ENCODE measurements at places on chromosomes 1 and 21.

DNA sequence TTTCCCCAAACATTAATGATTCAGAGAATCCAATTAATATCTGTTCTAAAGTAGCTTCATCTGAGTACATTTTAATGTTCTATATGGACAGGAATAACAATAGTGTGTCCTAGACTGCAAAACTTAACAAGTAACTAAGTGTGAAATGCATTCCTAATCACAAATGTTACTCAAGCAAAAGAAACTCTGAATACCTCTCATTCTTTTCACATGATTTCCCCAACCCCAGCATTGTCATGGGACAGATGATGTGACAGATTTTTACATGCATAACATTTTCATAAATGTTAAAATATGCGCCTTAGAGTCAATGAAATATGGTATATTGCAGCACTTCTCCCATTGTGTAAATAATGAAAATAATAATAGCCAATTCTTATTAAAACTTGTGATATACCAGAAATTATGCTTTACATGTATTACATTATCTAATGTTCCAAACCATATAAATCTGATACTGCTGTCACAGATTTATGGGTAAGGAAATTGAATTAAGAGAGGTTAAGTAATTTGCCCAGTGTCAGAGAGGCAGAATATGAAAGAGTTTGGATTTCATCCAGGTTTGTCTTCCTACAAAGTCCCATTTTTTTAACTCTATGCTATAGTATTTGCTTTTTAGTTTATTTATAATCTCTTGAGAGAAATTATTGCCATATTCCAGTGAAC is 269.4 kb downstream of the LRRC7 start:
- no peak for DNase-seq

DNA sequence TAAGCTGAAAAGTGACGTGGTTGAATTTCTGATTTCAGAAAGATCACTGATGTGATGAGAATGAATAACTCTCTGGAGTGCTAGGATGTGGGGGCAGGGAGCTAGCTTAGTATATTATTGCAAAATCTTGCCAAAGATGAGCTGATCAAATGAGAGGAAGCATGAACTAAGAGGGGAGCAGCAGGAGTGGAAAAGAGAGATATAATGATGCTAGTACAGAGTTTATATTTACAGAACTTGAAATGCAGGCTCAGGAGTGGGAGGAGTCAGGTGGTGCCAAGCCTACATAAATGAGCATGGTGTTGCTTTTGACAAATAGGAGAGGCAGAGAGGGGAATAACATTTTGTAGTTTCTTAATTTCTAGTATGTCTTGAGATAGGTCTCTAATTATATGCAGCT is 38.1 kb upstream of the NBL1 start:
- DNase-seq, result no peak

- no peak for DNase-seq
These were observed 14.7 kb upstream of the SLC19A1 start for GRCh38 chr21:45556645-45557615.

DNA sequence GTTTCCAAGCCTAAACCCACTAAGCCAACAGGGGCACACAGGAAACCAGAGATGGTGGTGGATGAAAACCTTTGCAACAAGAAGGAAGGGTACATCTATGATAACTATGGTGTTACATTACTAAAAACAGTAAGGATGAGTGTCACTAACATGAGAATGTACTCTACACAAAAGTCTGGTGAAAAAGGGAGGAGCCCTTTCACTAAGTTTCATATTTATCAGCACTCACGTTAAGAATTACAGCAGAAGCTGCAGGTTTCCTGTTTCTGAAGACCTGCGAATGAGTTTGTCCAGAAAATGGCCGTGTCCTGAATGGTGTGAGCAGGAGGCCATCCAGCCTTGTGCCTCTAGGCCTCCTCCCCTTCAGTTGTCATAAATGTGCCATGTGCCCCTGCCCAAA is 17.8 kb downstream of the ABCG1 start:
- DNase-seq, result no peak

DNA sequence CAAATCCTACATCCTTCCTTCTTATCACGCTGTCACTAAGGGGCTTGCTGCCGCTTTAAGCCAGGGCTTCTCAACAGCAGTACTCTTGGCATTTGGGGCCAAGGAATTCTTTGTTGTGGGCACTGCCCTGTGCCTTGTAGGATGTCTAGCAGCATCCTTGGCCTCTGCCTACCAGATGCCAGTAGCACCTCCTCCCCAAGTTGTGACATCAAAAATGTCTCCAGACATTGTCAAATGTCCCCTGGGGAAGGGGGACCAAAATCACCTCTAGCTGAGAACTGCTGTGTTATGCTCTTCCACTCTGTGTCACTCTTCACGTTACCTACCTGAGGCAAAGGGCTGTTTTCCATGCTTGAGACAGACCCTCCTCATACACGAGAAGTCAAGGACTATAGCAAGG is 400.3 kb upstream of the POU3F1 start:
- no peak for DNase-seq

- no peak for DNase-seq
These were observed 90.1 kb downstream of the TMEM53 start for GRCh38 chr1:44584167-44584566.

GRCh38 chr1:52668711-52669110 is 29.4 kb downstream of the COA7 start:
- DNase-seq, result no peak

DNA sequence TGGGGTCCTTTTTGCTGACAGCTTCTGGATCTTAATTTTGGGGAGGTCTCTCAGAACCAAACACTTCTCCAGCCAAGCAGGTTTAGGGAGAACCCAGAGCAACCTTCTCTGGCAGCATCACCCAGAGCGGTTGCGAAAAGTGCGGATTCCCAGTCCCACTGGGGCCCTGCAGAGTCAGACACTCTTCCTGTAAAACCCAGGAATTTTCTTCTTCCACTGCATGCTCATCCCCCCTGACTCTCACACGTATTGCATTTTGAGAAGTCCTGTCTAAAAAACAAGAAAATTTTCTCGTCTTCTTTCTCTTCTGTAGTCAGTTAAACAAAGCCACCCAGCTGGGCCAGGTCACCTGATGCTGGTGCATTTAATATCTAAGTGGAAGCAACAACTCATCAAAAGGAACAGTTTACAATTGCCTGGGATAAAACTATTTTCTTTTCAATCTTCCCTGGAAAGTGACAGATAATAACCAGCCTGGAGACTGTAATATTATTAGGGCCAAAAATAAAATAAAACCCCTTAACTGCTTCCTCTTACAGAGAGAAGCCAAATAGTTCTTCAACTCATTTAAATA is 156.0 kb downstream of the IGSF21 start:
- no peak for DNase-seq

GRCh38 chr1:43309405-43310025 is 8.7 kb downstream of the TIE1 start:
- DNase-seq, result no peak

DNA sequence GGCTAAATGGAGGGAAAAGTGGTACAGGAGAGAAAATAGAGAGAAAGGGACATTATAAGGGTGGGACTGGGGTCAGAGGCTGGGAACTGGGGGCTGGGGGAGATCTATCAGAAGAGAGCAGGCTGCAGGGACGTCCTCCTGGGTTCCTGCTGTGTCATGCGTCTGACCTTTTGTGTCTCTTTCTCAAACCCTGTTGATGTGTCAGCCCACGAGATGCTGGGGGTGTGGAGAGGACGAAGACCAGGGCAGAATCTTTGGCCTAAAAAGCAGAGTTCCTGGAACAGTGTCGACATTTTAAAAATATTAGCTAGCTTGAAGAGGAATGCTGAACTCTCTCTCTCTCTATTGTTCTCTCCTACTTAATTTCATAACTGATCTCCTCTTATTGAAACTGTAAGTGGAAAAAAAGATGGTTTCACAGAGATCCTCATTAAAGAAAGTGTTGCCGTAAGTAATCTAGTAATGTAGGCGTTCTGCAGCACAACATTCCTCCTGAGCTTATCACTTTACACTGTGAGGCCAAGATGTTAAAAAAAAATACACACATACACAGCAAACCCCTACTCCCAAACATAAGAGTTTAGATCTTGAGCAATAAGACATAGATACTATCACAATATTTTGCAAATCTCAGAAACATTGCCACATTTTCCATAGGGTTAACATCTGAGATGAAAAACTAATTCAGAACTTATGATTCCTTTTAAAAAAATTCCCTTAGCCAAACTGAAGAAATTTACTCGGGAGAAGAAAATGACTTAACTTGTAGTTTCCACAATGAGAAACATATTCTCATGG is 52.6 kb downstream of the RUNX1 start:
- DNase-seq, result no peak

GRCh38 chr21:46109313-46110221 is 11.7 kb downstream of the COL6A2 start:
- no peak for DNase-seq

GRCh38 chr1:210445485-210445884 is 116.8 kb downstream of the HHAT start:
- DNase-seq, result no peak

DNA sequence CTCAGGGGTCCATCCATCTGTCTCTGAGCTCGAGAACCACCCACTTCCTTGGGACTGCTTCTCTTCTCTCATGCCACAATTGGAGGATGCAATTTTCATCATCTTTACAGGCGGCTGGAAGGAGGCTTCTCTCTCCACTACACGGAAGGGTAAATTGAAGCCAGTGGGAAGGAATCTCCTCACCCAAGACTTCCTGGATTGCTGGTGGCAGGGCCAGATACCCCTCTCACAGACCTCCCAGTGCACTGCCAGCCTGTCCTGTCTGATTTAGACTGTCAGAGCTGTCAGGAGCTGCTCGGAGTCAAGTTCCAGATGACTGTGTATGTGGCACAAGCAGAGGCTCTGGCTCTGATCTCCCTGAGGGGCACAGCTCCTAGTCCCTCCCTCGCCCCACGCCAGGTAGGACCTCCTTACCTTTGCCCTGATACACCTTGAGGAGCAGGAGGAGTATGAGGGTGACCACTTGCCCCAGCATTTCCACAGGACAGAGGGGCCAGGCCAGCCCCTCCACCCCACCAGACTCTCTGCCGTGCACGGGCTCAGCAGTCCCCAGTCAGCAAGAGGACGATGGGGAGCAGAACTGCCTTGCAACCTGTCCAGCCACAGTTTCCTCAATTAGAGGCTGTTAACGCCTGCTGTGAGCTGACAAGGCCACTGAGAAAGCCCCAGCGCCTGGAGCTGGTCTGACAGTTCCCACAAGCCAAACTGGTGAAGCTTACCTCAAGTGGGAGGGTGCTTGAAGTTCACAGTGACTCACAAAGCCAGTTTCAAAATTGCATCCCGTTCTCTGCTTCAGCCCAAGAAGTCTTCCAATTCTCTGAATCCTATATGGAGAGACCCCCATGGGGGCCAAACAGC is at the start of gene CD244:
TSS of gene CD244 (minus strand) at position 685 of the 858 bp plus-strand sequence. CDS start at position 475, 210 bp downstream.
- DNase-seq, result no peak
